T-helper 17 cell (primary cell): ENCODE measurements at places on chromosomes 4 and X. TPM values are rescaled to one million over a fixed set of nuclear protein-coding genes. Genes with fewer than 3 reads are reported as not detected.

- DNase-seq = no peak
These were observed 113.5 kb upstream of the TTC29 start for GRCh38 chr4:147059064-147059731.

GRCh38 chr4:146637621-146638332 is 916 bp upstream of the POU4F2 start:
- no peak for DNase-seq

SPANXA2 gene
- not detected for total RNA-seq

DUSP9 gene
- total RNA-seq = not detected

GRCh38 chr4:68865188-68865638 is 49.4 kb downstream of the UGT2B10 start:
- no peak for DNase-seq

FOXR2 gene
- not detected for total RNA-seq

TCEAL8 gene
- total RNA-seq = 16.4 TPM

DNA sequence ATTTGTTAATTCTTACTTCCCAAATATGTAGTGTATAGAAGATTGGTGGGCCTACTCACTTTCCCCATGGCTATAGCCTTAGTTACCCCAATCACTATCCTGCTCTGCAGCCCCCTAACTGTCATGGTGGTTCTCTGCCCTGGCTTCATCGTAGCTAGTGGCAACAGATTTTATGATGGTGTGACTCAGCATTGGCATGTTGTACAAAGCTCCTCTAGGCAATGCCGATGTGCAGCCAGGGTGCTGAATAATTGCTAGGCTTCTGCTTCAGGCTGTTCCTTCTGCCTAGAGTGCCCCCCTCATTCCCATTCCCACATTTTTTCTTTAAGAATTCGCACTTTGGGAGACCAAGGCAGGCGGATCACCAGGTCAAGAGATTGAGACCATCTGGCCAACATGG is 35.2 kb downstream of the AFF2 start:
- DNase-seq = no peak

GRCh38 chr4:86497131-86497530 is 97.0 kb upstream of the PTPN13 start:
- no peak for DNase-seq

GRCh38 chr4:114658179-114658578 is 59.6 kb downstream of the UGT8 start:
- DNase-seq = no peak

DNA sequence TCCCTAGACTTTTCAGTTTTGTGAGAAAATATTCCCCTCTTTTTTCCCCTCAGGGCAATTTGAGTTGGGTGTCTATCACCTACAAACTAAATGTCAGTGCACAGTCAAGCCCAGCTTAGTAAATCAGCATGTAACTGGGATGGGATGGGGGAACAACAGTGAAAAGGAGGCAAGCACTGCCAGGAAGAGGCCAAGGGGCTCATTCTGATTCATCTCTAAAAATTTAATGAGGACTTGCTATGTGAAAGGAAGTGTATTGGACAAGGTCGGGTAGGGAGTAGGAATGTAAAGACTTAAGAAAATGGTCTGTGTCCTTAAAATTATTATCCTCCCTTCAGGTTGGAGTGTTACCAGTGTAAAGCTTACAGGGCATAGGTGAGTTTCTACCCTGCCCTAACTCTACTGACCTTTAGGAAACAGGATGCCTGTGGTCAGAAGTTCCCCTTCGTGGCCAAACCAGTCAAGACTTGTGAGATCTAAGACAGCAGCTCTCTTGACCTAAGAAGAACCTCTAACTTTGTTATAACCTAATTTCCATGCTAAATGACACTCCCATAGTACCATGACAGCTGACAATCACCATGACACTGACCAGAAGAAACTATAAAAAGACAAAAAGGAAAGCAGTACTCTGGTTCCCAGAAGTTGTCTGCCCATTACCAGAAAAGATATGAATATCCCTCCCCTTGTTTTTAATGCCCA is 194.4 kb upstream of the LDB2 start:
- no peak for DNase-seq

- no peak for DNase-seq
These were observed 59.6 kb downstream of the DCX start for GRCh38 chrX:111352424-111352823.

- DNase-seq = no peak
These were observed 690.3 kb upstream of the FAM241A start for GRCh38 chr4:111454961-111455360.

DNA sequence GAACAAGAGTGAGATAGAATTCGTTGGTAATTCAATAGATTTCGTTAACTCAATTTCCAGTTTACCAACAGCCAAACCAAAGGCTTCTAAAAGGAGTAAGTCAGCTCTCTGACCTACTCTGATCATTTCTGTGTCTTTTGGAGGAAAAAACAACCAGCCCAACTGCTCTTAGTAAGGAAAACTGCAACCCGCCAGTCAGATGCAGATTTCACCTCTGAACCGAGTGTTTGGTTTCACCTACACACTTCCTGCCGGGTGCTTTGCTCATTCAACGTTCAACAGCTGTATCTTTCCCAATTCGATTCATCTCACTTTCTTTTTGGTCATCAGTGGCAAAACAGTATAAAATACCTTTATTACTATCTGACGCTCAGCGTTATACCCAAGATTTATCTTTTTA is 24.5 kb downstream of the TMSB4X start:
- DNase-seq = no peak

VEGFC gene
- not detected for total RNA-seq

- no peak for DNase-seq
These were observed 188.2 kb downstream of the SOWAHB start for GRCh38 chr4:76709772-76710090.

GRCh38 chrX:19017271-19017670 is 33.4 kb upstream of the PHKA2 start:
- no peak for DNase-seq

DNA sequence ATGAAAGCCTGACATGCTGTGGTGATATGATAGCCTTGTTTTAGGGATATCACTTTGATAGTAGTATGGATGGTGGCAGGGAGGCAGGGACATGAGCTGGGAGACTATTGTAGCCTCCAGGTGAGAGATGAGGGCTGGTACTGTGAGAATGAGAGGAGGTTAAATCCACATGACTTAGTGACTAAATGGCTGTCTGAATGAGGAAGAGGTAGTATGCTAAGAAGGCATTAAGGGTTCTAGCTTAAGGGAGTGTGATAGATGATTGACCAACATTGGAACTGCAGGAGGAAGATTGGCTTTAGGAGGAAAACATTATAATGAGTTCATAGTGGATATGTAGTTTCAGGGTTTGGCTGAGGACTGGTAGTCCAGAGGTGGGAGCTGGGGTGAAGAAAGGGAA is 195.0 kb upstream of the ANK2 start:
- no peak for DNase-seq

DNA sequence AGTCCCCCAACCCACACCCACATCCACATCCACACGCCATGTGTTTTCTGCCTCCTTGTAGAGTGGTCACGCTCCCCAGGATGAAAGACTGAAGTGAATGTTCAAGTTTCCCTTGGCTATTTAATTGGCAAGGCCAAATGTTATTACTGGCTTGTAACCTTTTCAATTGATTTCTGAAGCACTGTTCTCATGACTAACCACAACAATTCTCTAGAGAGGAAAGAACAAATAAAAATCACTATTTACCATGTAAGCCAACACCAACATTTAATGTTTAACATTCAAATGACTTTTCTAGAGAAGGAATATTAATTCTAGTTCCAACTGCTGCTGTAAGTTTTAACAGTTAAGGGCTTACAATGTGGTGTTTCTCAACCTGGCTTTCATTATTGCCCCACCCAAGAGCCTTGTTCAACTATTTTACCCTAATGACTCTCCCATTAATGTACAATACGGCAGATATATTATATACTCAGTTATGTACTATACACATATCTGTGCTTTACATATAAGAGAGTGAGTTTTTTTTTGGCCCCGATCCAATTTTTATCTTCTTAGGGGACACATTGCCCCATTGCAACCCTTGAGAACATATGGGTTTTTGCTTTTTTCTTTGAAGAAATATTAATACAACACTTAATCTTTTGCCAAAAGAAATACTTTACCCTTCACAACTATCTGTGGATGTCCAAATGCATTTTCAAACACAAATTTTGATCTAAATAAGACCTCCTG is 46.5 kb downstream of the RELL1 start:
- no peak for DNase-seq

DNA sequence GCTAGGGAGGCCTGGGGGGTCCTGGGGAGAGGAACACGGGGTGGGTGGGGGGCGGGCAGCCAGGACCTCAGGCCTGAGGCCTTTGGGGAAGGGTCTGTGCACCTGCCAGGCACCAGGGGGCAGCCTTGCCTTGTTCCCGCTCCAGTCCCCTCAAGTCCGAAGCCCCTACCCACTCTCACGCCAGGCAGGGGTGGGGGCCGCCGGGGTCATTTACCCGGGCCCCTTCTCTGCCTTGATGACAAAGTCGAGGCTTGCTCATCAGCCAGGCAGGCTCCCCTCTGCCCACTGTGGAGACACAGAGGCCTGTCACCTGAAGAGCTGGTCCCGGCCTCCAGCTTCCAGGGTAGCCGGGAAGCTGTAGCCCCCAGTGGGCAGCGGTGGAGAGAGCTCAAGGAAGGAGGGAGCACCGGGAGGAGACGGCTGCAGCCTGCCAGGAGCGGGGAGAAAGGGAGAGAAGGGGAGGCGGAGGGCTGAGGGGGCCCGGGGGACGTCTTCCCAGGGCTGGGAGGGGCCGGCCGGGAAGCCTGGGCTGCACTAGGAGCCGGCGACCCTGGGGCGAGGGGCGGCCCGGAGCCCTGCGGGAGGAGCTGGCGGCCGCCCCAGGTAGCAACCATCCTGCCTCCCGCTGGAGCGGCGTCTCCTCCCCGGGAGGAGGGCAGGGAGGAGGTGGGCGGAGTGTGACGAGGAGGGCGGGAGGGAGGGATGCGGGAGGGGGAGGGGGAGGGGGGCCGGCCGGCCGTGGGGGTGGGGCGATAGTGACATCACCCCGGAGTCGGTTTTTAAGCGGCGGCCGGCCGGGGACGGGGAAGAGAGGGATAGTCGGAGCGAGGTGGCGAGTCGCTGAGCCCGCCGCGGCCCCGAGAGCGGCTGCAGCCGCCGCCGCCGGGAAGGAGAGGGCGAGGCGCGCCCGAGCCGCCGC is at the start of gene SLC6A8:
TSS of gene SLC6A8 (plus strand) at position 806 of the 919 bp plus-strand sequence. CDS start 649 bp downstream, outside the sequence.
- DNase-seq = no peak

CCDC158 gene
- total RNA-seq = not detected

P2RY10 gene
- total RNA-seq = 70.4 TPM

MAGEC3 gene
- not detected for total RNA-seq

IL2RG gene
- total RNA-seq = 347 TPM

DNA sequence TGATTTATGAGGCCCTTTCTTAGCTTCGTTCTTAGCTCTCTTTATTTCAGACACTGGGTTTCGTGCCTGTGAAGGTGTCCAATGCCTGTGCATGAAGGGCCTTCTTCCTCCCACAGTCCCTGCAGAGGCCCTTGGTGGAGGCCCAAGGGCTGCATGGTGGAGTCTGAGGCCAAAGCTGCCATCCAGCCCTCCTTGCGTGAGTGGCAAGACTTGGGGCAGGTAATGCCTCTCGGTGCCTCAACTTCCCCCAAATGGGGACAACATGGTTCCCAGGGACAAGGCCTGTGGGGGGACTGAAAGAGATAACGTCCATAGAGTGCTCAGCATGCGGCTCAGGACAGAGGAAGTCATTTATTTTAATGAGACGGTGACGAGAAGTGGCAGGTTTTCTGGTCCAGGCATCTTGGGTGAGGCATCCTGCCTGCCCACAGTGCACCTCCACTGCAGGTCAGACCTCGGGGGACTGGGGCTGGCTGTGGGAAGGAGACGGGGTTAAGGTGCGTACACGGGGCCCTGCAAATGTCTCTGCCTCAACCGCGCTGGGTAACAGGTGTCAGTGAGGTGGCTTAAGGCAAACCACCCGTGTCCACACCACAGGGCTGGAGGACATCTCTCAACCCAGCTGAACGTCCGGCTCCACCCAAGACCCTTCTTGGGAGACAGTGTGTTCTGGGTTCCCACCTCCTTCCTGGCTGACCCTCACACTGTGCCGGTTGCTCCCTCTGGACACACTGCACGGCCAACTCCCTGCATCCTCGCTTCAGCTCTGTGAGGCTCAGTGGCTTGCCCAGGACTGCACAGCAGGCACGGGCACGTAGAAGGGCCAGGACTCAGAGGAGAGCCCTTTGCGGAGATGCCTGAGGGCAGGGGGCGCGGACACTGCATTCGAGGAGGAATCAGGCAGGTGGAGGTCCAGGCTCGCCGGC is 50.5 kb downstream of the PSAPL1 start:
- DNase-seq = no peak

DNA sequence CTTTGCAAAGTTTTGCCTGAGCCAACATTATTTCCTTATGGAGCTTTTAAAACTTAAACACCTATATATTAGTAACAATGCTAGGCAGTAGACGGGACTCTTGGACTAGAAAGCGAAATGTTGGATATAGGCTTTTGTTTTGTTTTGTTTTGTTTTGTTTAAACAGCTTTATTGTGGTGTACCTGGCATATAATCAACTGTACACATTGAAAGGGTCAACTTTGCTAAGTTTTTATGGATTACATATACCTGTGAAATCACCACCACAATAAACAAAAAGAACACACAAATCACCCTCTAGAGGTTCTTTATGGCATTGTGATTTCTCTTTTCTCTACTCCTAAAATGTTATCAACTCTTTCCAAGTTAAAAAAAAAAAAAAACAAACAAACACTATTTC is 184.9 kb upstream of the LNX1 start:
- no peak for DNase-seq

PRDM5 gene
- 0.15 TPM for total RNA-seq

DNA sequence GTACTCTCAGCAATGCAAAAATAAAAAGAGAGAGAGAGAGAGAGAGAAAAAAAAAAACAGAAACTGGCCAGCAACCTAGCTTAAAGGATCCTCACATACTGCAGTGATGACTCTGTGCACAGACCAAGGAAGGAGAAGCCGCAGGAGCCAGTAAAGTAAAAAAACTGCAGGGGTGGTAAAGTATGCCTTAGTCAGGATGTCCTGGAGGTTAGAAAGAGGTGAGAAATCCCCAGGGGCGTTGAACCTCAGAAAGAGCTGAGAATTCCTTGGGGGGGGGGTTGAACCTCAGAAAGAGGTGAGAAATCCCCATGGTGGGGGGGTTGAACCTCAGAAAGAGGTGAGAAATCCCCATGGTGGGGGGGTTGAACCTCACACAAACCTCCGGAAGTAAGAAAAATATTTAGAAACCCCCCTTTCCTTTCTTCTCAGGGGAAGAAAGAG is 48.0 kb downstream of the MAGEA9 start:
- peak; percentile 15 for DNase-seq

HUWE1 gene
- 214 TPM for total RNA-seq

NCAPG gene
- 1.2 TPM for total RNA-seq

GRCh38 chrX:53768451-53768850 is 81.9 kb upstream of the HUWE1 start:
- no peak for DNase-seq
